ENCODE measurements at places on chromosomes 11 and 22.

DNA sequence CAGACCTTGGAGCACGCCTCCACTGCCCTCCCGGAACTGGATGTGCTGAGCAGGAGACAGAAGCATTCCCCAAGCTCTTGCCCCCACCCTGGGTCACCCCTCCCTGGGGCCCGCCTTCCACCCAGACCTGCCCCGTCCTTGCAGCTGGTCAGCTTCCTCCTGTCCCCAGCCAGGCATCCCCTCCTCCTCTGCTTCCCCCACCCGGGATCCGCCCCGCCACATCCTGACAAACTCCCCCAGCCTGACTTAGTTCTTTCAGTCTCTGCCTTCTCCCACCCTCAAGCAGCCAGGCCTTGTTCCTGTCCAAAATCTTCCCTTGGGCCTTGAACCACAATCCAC is 1.1 kb upstream of the PLXNB2 start:
- DNase-seq, result peak; percentile 70

DNA sequence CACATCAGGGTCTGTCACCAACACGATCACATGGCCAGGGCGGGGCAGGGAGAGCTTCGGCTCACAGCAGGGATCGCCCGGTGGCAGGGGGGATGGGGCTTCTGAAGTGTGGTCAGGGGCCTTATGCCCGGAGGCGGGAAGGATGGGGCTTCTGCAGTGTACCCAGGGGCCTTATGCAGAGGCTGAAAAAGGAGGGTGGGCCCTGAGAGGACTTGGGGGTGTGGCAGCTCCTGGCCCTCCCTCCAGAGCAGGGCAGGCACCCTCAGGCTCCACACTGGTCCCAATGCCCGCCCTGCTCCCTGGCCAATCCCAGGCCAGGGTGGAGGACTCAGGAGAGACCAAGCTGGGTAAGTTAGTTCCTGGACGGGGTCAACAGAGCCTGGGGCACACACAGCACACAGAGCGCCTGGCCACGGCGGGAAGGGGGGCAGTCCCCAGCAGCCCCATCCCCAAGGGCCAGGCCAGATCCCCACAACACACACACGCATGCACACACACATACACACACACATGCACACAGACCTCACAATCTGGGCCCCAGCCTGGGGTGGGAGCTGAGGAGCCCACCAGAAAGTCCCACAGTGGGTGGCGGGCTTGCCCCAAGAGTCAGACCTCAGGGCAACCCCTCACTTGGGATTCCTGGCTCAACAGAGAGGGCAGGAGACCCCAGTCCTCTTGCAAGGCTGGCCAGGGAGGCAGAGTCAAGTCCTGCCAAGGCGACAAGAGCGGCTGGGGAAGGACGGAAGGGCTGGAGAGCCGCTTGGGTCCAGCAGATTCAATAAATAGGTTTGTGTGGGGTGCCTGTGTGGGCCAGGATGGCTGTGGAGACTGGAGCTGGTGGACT is 1.1 kb upstream of the CEND1 start:
- DNase-seq, result peak; percentile 80

DNA sequence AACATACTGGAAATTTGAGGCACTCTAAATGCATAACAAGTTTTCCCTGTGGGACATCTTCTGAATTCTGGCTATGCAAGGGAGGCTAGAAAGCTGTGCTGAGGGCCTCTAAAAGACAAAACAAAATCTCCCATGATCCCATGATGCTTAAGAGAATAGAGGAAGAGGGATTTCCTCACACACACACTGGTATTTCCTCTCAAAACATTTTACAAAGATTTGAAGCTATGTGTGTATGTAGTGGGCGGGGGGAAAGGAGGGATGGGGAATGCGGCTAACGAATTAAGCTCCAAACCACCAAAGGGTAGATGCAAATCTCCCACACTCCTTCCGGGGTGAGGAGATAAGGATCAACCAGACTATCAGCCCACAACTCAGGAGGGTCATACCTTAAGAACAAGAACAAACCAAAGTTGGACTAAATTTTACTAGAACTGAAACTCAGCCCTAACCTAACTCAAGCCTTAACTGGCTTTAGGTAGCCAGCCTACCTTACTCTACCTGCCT is 6.0 kb downstream of the OR2AT4 start:
- DNase-seq, result no peak

DNA sequence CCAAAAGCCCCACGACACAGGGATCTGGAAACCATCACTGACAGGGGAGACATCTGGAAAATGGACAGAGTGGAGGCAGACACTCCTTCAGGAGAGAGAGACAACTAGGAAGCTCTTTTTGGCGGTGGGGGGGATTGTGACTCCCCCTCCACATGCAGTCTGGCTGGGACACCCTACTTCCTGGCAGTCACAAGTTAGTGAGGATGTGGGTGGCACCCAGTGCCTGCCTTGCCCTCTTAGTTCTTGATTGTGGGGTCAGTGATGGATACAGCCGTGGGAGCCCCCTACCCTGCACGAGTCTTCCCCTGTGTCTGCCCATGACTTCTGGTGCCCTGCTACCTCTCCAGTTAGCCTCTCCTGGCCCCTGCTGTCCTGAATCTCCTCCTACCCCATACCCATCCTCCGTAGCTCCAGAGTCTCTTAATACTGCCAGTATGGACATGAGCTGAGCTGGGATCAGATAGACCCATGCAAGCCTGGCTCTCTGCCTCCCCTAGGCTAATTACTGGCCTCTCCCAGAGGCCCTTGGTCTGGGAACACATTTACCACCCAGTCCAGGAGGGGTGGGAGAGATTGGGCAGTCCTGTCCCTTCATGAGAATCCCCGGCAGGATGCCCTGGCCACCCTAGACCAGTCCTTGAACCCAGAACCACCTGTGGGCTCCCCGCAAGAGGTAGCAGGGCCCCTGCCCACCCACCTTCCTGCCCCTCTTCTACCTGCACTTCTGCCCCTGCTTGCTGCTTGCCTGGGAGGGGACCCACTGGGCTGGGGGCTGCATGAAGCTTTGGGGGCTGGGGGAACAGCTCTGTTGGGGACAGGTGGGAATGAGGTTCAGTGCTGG is 22.8 kb downstream of the RHBDD3 start:
- DNase-seq, result no peak

GRCh38 chr11:110711776-110712658 is at the start of gene ARHGAP20:
Gene ARHGAP20 (minus strand): TSS chr11:110712437. CDS start chr11:110712231, 206 bp downstream.
- DNase-seq, result peak; percentile 56

- DNase-seq, result no peak
Measured at GRCh38 chr11:76069001-76069400, 137.3 kb downstream of the WNT11 start.

GRCh38 chr11:88779577-88779976 is 286.2 kb downstream of the GRM5 start:
- DNase-seq, result no peak

GRCh38 chr11:20544603-20545237 is 54.7 kb upstream of the SLC6A5 start:
- no peak for DNase-seq

DNA sequence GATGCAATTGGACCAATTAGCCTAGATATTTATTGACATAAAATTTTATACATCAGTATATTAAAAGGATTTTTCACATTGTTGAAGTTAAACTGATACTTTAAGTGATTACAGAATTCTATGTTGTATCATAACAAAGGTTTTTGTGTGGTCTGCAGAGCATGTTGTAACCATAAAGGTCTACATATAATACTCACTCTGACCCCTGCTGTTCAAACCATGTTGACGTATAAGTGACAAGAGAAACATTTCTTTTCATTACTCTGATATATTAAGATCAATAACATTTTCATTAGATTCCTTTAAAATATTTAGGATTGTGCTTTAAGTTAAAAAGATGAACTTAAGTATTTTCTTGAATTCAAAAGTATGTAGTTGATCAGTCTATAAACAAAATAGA is 63.9 kb downstream of the GAS2 start:
- DNase-seq, result no peak

DNA sequence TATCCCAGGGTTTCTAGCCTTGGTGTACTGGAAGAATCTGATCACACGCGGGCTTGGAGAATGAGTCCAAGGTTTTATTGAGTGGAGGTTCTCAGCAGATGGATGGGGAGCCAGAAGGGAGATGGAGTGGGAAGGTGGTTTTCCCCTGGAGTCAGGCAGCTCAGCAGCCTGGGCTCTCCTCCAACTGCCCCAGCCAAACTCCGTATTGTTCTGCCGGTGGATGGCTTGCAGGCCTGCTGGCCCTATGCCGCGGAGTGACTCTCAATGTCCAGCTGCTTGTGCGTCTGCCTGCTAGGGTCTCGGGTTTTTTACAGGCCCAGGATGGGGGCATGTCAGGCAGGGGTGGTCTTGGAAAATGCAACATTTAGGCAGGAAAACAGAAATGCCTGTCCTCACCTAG is 162.4 kb upstream of the LMO1 start:
- DNase-seq, result no peak

DNA sequence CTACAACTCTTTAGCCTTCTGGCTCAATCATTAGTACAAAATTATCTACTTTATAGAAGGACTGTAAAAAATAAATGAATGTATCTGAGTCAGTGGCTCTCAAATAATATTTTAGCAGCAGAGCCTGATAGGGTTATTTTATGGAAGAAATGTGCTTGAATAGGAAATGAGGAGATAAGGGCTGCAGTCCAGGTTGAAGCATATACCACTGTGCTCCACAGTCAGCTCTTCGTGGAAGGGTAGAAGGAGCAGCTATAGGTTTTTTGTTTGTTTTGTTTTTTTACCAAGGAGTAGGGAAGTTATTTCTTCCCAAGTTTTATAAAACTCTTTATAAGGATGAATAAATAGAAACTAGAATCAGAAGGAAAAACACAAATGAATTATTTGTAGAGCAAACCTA is 242.0 kb downstream of the DLG2 start:
- no peak for DNase-seq

DNA sequence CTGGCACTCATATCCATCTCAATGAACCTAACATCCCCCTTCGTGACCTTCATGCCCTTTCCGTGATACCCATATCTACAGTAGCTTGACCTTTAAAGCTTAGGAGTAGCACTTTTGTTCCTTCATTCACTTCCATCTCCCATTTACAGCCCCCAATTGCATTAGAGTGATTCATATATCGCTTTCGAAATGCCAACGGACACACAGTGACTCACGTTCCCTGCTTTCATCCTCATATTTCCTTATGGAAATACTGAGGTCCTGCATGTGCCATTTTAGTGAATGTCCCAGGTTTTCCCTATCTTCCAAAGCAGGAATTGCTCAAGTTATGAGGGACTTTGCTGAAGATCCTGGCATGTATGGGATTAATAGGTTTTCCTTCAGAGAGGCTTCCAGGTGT is 44.3 kb upstream of the CEP126 start:
- DNase-seq, result no peak

DNA sequence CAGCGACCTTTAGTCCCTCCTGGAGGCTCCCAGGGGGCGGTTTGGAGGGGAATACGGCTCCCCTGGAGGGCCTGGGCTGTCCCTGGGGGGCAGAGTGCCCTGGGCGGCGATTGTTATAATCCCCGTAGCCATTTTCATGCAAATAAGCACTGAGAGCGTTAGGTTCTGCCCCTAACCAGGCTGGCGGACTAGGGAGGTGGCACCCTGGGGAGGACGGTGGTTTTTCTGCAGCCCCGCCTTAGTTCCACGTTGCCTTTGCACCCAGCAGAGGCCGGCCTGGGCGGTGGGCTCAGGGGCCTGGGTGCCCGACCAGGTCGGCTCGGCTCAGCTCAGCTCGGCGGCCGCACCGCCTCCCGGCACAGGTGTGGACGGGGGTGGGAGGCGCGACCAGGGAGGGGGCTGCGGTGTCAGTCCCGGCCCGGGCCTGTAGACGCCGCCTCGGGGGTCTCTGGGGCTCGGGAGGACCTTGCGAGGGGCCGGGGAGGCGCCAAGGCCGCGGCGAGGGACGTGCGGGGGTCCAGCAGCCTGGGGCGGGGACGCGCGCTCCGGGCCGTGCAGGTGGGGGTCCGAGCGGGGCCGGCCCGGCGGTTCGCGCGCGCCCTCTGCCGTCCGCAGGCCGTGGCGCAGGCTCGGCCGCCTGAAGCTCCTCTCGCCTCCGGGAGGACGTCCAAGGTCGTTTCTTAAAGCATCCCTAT is 2.3 kb upstream of the DUSP8 start:
- DNase-seq, result peak; percentile 68

GRCh38 chr11:101743828-101744227 is 160.0 kb upstream of the TRPC6 start:
- no peak for DNase-seq

- DNase-seq, result no peak
Measured at GRCh38 chr11:38990139-38990538, 2392.1 kb upstream of the RAG2 start.

DNA sequence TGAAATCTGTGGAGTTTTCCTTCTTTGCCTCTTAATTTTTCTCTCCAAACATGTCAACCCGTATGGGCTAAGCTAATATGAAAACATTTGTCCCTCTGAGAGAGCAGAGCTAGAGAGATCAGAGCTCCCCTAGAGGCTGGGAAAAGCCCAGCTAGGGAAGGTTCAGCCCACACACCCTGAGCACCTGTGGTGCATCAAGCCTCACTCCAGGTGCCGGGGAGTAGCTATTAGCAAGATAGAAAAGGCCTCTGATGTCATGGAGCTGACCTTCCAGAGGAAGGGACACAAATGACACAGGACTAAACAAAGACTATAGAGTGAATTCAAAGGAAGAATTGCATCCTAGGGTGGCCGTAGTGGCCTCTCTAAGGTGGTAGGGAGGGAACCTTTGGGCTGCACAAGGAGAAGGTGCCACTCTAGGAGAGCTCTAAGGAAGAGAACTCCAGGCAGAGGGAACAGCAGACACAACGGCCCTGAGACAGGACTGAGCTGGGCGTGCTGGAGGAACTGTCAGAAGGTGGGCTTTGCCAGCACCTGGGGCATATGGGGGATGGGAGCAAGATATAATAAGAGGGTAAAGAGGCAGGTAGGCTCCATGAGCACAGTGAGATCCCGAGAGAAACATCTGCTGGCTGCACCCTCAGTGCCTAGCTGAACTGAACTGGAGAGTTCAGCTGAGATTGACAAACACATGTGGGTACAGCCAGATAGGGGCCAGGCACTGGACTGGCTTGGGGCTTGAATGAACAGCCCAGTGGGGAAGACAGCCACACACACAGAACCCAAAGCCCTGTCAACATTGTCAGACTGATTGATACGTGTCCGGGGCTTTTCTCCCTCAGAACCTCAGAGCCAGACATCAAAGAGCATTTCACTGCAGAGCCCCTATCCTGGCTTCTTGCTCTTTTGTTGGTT is 65.5 kb upstream of the DRD2 start:
- no peak for DNase-seq

GRCh38 chr22:24594569-24595120 is 1.8 kb upstream of the LRRC75B start:
- DNase-seq, result no peak

DNA sequence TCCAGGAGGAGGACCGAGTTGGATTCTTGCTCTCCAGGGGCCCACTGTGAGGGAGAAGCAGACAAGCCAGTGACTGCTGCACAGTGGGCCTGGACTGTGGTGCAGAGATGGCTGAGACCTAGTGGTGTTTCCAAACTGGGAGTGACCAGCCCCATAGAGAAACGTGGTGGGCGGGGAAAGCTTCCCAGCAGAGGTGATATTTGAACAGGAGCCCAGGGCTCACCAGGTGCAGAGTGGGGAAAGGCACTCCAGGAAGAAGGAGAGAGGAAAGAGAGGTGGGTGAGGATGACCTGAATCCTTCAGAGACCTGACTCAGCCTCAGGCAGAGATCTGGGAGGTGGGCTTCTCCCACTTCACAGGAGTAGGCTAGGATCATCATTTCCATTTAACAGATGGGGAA is 52.1 kb upstream of the RASD2 start:
- no peak for DNase-seq

GRCh38 chr11:41377709-41378394 is 81.6 kb downstream of the LRRC4C start:
- DNase-seq, result no peak

- DNase-seq, result peak; percentile 62
Measured at GRCh38 chr11:66879583-66879982, 22.7 kb downstream of the LRFN4 start.
